ENCODE measurements at places on chromosomes 1 and 21.

DNA sequence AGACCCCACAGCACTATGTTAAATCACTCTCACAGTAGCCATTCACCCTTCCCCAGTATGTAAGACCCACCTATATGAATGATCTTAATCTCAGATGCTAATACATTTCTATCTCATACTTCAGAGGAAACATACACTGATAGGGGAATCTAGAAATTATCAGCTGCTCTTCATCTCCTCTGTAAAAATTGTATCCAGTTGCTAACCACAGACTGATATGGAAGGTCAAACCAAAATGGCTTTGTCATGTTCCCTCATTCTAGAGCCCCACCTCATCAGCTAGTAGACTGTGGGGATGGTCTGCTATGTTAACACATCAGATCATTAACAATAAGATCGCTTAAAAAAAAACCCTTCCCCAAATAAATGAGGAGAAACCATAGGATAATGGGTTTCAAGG, 71.7 kb downstream of the UBR4 start:
- DNase-seq: no peak

DNA sequence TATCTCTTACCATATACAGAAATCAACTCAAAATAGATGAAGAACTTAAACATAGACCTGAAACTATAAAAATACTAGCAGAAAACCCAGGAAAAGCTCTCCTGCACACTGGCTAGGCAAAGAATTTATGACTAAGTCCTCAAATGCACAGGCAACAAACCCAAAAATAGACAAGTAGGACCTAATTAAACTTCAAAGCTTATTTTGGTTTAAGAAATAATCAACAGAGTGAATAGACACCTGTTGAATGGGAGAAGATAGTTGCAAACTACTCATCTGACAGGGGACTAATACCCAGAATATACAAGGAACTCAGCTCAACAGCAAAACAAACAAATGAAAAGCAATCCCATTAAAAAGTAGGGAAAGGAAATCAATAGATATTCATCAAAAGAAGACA, 40.7 kb downstream of the WARS2 start:
- no peak for DNase-seq

- DNase-seq: no peak
Measured at GRCh38 chr1:201399352-201400126, 415 bp upstream of the LAD1 start.

- DNase-seq: no peak
Measured at GRCh38 chr1:185693654-185694053, 40.5 kb upstream of the HMCN1 start.

DNA sequence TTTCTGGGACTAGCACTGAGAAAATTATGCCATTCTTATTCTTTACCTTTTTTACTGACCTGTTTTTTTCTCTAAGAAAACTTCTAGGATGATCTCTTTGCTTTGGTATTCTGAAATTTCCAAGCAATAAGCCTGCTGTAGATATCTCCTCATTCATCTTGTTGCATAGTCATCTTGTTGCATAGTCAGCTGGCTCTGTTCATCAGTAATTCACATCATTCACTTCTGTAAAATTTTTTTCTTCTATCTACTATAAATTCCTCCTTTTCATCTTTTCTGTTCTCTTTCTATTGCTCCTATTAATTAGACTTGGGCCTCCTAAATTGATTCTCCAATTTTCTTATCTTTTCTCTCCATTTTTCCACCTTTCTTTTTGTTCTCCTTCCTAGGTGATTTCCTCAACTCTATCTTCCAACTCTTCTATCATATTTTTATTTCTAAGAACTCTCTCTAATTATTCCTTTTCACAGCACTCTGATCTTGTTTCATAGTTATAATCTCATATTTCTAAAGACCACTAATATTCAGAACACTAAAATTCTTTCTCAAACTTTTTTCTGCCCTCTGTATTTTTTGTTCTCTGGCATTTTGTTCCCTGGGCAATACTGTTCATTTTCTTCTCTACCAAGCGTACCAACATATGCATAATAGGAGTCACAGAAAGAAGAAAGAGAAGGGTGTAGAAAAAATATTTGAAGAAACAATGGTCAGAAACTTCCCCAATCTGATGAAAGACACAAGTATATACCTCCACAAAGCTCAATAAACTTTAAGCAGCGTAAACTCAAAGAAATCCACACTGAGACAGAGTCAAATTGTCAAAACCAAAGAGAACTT, 17.7 kb downstream of the TUT4 start:
- no peak for DNase-seq

GRCh38 chr1:40405812-40406211, 32.3 kb downstream of the SMAP2 start:
- DNase-seq: no peak

DNA sequence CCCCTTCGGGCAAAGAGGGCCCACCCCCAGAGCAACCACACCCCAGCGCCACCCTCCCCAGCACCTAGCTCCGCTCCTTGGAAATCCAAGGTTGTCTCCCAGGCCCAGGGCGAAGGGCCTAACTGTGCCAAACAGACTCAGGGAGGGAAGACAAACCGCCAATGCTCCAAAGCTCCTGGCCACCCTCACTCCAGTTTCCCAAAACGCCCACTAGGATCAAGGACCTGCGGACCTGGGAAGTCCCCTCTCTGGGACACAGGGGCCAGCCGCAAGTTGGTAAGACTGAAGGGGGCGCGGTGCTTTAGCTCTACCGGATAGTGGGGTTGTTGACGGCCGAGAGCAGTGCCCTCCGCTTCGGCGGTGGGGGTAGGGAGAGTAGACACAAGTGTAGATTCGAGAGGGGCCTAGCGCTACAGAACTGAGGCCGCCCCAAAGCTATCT, 581 bp downstream of the IRF6 start:
- no peak for DNase-seq

GRCh38 chr1:84283381-84283780, 18.1 kb upstream of the SAMD13 start:
- no peak for DNase-seq

DNA sequence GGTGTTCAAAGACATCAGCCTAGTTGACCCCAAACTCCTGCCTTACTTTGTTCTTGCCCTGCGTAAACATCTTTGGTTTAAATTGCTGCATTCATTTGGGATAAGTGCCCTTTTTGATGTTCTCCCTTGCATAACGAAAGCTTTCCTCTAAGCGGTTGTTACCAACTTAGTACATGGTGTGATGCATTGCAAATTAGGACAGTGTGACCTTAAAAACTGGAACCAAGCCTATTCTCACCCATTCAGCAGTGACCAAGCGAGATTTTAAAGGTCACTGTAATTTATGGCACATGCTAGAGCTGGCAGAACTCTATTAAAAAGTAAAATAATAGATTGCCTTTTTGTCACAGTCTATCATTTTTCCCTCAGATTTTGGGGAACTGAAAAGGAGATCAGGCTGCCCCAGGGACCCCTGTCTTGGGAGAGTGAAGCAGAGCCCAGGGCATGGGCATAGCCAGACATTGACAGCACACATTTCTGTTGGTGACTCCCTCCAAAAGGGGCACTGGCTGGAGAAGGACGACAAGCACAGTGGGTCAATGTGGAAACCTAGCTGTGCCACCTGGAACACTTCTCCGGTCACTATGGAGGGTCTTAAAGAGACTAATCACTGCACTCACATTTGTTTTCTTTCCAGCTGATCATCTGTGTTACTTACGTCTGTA, 63.9 kb downstream of the KCNK1 start:
- DNase-seq: no peak

DNA sequence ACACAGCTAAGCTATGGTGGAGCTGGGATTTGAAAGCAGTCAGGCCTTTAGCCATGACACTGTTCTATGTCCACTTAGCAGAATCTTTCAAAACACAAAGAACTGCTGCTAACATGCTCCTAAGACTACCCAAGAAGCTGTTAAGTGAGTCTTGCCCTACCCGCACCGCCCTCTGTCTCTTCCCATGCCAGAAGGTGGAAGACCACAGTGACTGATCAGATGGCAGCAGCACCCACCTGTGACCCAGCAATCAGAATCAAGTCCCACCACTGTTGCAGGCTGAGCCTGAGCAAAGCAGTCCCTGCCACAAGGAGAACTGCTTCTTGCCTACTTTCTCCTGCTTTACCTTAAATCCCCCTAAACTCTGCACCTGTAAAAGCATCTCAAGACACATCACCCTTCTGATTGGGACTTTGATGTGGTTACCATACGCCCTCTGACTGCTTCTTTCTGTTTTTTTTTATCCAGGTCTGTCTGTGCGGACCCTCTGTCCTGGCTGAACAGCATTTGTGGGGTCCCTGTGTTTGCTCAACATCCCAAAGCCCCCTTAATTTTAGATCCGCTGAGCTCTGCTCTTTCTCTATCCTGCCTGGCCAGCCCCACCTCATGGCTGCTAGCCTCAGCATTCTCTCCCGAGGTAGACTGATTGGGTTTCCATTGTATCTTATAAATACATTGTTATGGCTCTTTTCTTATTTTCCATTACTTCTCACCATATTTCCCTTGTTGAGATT, 16.0 kb downstream of the IRF2BP2 start:
- DNase-seq: no peak

DNA sequence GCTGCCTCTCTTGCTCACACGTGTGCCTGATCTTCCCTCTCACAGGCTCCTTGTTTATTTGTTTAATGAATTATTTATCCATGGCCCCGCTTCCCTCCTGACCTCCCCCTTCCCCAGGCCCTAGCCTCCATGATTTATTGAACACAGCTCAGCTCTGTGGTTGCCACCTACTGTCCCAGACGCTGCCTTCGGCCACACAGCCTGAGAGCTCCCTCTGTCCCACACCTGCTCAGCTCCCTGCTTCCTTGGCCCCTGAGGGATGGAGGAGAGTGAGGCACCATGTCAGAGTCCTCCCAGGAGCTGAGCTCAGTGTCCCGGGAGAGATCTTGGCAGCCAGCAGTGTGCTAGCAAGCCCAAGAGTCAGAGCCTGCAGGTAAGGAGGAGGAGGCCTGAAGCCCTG, 3.1 kb upstream of the EFNA3 start:
- DNase-seq: no peak

GRCh38 chr1:21468599-21468998, 28.7 kb downstream of the NBPF3 start:
- DNase-seq: no peak

- no peak for DNase-seq
Measured at GRCh38 chr1:157288492-157288891, 150.3 kb upstream of the ETV3 start.

DNA sequence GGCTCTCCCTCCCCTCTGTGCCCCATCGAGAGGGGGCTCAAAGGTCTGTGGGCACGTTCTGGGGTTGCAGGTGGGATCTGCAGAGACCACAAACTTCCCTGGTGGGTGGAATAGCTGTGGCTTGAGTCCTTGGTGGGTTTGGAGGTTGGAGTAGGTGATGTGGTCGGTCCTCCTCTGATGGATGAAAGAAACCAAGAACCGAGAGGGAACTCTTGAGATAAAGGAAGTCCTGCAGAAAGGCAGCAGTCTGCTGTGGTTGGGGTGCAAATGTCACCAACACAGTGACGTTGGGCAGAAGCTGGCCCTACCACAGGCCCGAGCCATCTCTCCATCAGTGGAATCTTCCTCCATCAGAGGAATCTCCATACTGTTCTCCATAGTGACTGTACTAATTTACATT, 171.8 kb downstream of the FCRL5 start:
- DNase-seq: no peak

DNA sequence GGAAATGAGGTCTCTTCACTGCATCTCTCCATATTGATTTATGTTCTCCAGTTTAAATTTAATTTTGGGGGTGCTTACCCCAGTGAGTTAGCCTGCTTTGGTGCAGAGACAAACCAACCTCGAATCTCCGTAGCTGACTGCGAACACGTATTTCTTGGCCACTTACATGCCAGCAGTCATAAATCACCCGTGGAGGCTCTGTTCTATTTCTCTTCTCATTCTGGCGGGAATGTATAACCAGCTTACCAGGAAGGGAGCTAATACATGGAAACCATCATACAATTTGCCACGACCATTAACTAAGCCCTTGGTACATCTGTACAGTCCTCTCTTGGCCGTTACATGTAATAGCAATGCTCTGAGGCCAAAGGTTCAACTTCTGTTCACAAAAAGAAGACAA, 148.0 kb downstream of the PLA2G4A start:
- no peak for DNase-seq

GRCh38 chr1:82455342-82455741, 654.6 kb downstream of the ADGRL2 start:
- DNase-seq: no peak

DNA sequence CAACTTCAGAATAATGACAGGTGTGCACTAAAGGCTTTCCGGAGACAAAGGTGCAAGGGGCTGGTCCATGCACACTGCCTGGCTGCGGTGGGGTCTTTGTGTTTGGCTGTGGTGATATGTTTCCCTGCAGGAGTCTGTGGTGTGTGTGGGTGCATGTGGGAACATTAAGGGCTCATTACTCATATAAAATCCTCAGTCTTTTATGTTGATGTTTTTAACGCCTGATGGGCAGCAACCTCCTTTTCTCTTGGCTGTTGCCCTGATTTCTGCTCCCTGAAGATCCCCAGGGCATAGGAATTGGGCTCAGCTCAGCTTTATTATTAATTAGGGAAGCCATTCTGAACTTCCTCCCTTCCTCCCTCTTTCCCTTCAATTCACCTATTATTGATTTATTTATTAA, 67.6 kb upstream of the SPAG17 start:
- DNase-seq: no peak

DNA sequence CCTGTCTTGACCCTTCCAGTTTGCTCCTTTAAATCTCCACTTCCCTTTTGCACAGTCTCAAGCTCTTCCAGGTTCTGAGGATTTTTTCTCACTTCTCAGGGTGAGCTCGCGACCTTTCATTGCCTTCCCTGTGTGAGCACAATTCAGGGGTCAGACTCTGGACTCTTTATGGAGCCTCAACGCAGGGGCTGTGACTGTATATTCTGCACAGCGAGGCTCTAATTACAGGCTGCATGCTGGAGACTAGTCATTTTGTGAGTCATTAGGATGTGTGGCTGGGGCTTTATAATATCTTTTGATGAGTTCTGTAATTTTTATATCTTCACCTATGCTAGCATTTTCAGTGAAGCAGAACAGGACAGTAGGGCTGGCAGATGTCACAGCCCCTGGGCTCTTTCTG, 270.7 kb downstream of the KAZN start:
- DNase-seq: no peak

- DNase-seq: no peak
Measured at GRCh38 chr1:217524787-217525520, 105.9 kb downstream of the GPATCH2 start.

DNA sequence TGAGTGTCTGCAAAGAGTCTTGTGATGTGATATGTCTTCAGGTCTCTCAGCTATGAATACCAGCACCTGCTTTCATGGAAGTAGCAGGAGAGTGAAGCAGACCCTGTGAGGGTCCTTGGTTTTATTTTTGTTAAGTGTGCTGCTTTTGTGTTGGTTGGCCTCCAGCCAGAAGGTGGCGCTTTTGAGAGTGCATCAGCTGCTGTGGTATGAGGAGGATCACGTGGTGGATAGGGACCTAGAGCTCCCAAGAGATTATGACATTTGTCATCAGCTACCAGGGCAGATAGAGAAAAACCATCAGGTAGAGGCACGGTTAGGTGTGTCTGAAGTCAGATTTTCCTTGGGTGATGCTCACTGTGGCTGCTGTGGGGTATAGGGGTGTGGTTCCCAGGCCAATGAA, 1232.1 kb downstream of the MRPL39 start:
- no peak for DNase-seq

GRCh38 chr1:221449801-221450470, 292.0 kb downstream of the DUSP10 start:
- DNase-seq: no peak

- DNase-seq: no peak
Measured at GRCh38 chr1:182301467-182302198, 90.0 kb downstream of the GLUL start.

GRCh38 chr1:200042119-200042551, 14.6 kb downstream of the NR5A2 start:
- DNase-seq: no peak

GRCh38 chr1:208243967-208244916, at the start of gene PLXNA2:
Gene PLXNA2 (minus strand): TSS chr1:208244384. CDS start chr1:208217922, 26,462 bp downstream.
- DNase-seq: peak; percentile 65

Measured in CD4-positive, alpha-beta T cell treated with Interleukin-2 at 100 ng/mL for 4 hours (primary cell).